SK-N-MC (cell line): ENCODE measurements at places on chromosomes 1 and 21.
A peak's percentile ranks its signal among the peaks of the same experiment; 100 is the strongest.

DNA sequence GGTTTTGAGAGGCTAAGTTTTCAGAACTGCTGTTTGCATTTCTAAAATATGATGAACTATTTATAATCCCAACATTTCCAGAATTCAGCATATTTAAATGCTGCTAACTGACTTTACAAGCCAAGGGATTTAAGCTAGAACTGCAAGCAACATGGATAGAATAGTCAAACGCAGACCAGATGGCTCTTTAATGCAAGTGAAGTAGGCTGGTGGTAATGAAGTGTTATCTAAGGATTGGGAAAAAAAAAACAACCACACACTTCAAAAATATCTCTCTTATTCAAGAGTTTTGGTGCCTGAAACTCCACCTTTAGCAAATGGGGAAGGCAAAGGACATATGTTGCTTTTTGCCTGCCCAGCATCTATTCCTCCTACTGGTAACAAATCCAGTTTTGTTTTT, 20.9 kb upstream of the SSX2IP start:
- DNase-seq: peak; percentile 22

GRCh38 chr1:221910222-221910621, 168.3 kb upstream of the DUSP10 start:
- DNase-seq: no peak

DNA sequence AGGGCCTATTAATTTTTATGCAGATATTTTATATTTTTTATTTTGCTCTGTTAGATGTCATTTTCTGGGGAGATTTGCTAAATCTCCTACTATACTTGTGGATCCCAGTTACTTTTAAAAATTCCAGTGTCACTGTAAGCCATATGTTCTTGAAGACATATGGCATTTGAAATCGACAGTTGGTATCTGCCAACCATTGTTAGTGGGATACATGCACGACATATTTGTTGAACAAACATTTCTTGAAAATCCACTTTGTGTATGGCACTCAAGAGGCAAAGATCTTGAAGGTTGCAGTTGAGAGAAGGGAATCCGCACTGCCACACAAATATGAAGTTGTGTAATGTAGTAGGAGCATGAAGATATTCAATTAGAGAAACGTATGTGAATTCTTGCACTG, 287.7 kb downstream of the HHAT start:
- DNase-seq: no peak

DNA sequence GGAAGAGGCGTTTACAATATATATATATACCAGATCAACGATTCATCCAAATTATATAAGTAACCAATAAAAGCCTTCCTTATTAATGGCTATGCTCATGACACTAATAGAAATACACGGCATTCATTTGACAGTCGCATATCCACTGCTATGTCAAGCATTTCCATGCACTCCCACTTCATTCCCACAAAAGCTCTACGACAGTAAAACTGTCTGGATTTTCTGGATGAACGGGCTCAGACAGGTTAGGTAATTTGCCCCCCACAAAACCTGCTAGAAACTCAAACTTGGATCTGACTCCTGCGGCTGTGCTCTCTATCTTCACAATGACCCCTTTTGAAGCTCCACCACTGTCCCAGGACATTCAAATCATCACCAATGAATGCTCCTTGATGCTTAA, 11.4 kb downstream of the DNAJC11 start:
- DNase-seq: no peak

DNA sequence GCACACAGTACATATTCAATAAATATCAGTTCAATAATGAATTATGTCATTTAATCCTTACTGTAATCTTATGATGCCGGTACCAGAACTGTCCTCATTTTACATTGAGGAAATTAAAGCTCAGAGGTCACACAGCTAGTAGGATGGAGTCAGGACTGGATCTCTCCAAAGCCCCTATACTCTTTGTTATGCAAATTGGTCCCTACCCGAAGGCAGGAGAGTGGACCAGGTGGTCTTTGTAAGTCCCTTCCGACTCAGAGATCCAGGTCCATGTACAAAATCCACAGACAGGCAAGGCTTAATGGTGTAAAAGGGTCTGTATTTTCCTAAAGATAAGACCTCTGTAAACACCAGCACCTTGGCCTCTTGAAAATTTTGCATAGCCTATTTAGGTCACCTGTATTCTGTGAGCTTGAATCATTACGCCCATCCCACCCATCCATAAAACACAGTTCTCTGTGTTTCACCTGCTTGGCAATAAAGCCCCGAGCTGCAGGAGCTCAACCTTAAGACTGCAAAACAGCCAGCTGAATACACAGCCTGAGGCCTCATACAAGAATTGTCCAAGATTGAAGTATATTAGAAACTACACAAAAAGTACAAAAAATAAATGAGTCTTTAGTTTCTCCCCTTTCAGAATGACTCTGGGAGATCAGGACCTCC, 41.7 kb downstream of the PLXNA2 start:
- no peak for DNase-seq

- DNase-seq: peak; percentile 69
Observed at GRCh38 chr1:24635195-24635843, 7.8 kb upstream of the SRRM1 start.

DNA sequence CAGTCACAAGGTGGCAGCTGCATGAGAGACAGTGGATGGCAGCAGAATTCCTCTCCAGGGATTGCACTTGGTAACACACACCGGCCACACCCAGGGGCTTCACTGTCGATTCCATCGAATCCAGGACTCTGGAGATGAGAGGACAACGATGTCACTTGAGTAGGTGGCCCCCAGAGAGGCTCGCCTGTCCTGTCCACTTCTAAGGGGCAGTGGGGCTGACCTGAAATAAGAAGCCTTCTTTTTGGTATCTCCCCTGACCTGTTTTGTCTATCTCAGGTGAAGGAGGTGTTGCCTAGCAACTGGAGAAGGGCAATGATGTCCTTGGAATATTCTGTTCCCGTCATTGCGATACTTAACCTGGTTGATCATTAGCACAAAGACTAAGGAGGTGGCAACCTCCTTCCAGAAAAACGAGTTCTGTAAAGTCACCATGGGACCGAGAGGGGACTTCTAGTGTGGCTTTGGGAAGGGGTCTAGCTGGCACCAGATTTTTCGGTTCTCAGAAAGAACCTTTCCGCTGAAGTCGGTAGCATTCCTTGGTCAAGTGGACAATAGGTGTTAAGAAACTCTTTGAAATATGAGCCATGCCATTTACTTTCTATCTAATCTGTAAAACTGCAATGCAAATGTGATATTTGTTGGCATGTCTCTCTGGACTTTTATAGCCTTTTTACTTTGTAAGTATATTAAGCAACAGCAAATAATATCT, 85.2 kb upstream of the TMPRSS2 start:
- no peak for DNase-seq

DNA sequence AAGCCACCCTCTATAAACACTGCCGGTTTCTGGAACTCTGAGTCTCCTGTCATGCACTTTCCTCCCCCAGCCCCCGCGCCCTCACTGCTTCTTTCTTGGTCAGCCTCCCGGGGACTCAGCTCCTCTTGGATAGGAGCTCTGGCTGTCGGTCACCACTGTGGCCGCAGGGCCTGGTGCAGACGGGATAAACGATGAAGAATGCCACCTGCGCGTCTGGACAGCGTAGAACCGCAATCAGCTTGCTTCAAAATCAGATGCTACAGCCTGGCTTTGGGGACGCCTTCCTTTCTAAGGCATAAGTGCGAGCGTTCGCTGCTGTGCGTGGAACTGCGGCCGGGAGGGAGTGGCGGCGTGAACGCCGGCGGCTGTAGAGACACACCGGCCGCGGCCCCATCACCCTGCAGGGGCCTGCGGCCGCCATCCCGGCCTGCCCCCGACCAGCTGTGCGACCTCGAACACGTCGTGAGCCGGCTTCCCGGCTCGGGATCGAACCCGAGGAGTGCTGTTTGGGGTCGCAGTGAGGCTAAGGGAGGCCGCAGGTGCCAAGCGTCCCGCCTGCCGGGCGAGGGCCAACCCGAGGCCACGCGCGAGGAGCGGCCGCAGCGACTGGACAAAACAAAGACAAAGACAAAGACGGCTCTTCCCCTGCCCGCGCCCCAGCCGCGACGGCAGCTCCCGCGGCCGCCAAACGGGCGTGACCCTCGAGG, 688 bp downstream of the PTTG1IP start:
- DNase-seq: no peak
